ENCODE measurements at places on chromosomes 3 and 15. TPM values are rescaled to one million over a fixed set of nuclear protein-coding genes. Genes with fewer than 3 reads are reported as not detected.

DNA sequence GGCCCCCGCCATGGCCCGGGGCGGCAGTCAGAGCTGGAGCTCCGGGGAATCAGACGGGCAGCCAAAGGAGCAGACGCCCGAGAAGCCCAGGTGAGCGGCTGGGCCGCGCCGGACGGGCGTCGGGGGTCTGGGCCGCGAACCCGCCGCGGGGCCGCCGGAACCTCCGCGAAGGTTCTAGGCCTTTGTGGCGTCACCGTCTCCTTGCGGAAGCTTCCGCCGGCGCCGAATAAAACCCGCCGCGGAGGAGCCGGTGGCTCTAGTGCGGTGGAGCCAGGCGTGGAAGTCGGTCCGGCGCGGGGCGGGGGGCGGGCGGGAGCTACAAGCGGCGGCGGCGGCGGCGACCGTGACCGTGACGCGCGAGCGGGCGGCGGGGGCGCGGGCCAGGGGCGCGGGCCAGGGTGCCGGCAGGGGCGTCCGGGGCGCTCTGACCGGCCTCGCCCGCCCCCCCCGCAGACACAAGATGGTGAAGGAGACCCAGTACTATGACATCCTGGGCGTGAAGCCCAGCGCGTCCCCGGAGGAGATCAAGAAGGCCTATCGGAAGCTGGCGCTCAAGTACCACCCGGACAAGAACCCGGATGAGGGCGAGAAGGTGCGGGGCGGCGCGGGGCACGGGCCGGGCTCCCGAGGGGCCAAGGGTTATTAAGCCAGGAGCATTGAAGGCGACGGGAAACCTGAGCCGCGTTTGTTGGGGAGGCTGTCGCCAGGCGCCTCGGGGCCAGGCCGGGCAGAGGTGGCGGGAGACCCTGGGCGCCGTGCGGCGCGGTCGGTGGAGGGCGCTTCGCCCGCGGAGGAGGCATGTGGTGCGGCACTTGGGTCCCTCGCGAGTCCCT is at the start of gene DNAJA4:
TSS of gene DNAJA4 (plus strand) at position 259 of the 833 bp plus-strand sequence. CDS start at position 461, 202 bp downstream.
- DNase-seq = peak; percentile 68

DNA sequence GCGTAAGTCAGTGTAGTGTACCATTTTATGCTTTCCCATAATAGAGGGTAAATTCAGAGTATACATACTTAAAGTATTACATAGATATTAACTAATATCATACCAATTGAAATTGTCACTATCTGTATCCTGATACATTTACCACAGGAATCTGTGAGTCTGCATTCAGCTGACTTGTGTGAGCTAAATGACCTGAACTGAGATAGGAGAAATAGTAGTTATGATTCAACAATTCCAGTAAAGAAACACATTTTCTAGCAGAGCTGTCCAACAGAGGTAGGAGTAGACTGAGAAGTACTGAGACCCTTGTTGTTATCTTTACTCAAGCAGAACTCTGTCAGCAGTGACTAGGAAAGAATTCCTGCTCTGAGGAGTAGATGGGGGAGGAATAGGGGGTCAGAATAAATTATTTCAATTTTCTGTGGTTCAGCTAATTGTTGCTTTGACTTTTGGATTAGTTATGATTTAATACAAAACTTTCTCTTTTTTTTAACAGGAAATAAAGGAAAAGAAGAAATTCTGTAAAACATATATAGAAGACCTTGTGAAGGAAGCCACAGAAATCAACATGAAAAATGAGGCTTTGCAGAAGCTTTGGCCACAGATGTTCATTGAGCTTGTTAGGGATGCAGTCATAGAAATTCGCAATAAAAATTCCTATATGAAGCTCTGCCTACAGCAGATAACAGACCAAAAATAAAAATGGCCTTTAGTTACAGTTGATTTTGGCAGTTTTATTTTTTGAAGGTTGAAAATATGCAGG is 66.2 kb upstream of the THSD4 start:
- DNase-seq = no peak

The KBTBD13 gene
- not detected for total RNA-seq

The PTPN9 gene
- total RNA-seq = 41.6 TPM

DNA sequence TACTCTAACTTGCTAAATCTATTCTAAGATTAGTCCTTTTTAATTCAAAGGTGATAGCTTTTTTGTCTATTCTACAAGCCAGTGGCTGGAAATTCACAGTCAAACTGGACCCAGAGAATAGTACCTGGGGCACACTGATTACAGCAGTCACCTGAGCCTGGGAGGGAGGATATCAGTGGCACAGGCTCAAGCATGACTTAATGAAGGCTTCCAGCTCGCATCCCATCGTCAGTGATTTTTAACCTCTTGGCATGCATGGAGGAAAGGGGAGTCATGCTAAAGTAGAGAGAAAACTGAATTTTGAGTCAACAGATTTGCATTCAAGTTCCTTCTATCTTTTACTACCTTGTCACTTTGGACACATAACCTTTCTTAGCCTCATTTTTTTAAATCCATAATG is 24.8 kb downstream of the GOLIM4 start:
- DNase-seq = no peak

DNA sequence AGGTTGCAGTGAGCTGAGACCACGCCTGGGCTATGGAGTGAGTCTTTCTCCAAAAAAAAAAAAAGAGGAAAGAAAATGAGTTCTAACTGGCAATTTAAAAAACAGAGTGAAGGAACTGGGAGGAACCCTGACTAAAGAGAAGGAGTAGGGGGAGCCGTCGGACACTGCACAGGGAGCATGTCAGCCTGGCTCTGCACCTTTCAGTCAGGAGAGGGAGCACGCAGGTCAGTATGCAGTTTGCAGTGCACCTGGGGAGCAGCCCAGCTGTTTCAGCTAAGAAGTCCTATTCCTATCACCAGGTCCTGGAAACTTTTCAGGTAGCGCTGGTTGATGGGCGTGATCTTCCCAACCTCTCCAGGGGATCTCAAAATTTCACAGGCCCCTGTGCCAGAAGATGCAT is 14.9 kb upstream of the ZXDC start:
- DNase-seq = no peak

- DNase-seq = no peak
Observed at GRCh38 chr15:58329781-58330671, 101.8 kb upstream of the LIPC start.

DNA sequence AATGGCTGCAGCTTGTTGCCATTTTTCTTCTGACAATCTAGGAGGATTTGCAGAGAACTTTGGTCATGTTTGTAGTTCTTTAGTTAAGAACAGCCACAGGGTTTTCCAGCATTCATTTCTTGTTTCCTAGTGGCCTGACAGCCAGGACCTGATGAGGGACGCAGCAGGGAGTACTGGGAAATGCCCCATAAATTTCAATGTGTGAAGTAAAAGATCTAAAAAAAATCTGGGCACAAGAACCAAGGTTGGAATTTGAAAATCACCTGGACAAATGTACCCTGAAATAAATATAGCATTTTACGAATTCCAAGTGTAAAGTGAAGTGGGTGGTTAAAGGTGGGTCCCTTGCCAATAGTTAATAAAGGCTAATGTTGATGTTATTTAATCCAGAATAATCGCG is 195.0 kb downstream of the ZIC1 start:
- no peak for DNase-seq

- no peak for DNase-seq
Observed at GRCh38 chr15:53324061-53324460, 435.4 kb downstream of the WDR72 start.

The BCHE gene
- not detected for total RNA-seq

DNA sequence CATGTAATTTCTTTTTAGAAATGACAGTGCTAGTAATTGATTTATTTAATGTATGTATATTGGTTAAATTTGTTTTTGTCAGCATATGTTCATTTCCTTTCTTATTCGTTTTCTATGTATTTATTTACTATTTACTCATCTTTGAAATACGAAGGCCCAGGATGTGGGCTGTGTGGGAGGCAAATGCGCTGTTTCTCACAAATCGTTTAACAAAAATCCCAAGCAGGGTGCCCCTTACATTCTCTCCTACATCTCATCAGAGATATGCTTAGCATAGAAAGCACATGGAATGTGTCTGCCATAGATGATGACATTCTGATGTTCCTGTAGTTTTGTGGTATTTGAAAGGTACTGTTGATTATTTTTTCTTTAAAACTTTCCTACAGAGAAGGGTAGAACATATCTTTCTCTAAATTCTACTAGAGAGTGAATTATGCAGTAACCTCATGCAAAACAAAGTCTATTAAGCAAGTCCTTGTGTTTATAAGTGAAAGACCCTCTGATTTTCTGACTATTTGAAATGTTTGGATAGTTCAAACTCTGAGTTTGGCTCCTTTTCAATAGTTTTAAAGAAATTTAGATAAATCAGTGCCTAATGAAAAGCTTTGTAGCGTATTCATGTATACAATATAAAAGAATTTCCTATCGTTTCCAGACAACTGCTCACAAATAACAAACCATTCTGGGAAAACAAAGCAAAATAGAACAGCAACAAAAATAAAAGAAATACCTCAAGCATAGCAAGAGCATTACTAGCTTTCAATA is 111.1 kb upstream of the VGLL3 start:
- no peak for DNase-seq

The STRIT1 gene
- total RNA-seq = not detected

- DNase-seq = no peak
Observed at GRCh38 chr3:183933160-183933559, 48.5 kb upstream of the PARL start.

DNA sequence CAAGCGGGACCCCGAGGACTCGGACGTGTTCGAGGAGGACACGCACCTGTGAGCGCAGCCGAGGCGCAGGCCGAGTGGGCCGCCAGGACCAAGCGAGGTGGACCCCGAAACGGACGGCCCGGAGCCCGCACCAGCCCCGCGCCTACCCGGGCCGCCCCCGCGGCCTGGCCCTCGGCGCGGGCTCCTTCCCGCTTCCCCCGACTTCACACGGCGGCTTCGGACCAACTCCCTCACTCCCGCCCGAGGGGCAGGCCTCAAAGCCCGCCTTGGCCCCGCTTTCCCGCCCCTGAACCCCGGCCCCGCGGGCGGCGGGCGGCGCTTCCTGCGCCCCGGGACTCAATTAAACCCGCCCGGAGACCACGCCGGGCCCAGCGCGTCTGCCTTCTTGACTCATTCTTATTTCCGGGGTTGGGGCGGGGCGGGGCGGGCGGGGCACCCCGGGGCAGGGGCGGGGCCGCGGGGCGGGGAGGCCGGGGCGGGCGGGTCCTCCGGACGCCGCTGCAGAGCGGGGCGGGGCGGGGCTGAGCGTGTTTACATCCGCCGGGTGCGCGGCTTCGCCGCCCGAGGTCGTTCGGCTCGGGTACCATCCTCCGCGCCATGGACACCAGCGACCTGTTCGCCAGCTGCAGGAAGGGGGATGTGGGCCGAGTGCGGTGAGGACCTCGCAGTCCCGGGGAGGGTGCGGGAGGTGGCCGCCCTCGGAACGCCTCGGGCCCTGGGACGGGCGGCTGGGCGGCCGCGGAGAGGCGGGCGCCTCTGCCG is at the start of gene ABTB1:
TSS of gene ABTB1 (plus strand) at position 524 of the 762 bp plus-strand sequence. CDS start at position 598, 74 bp downstream.
- peak; percentile 89 for DNase-seq

The CP gene
- total RNA-seq = not detected

- DNase-seq = no peak
Observed at GRCh38 chr15:69232144-69232543, 66.6 kb upstream of the PAQR5 start.

The RAB6B gene
- total RNA-seq = 4.5 TPM

The SERINC4 gene
- 0.18 TPM for total RNA-seq

DNA sequence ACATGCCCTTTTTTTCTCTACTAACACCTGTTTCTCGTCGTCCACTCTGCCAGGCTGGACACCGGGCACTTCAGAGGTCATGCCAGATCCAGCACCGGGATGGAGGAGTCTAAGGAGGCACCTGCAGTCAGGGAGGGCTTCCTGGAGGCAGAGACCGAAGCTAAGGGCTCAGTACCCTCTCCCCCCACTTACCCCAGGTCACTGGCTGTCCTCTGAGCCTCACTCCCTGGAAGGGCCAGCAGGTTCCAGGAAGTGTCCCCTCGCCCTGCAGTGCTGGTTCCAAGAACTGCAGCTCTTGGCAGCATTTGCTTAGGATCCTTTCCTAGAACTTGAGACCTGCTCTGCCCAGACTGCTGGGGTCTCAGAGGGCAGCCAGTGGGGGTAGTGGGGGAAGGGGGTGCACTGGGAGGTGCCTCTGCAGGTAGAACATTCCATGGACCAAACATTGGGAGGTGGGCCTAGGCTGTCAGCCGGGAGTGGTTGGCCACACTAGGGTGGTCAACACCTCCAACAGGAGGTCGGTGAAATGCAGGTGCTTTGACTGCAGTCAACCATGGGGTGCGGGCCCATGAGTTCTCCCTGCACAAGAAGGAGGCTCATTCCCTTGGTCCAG is 11.3 kb downstream of the CISH start:
- peak; percentile 47 for DNase-seq

The SUSD5 gene
- total RNA-seq = not detected

The HRG gene
- not detected for total RNA-seq

- no peak for DNase-seq
Observed at GRCh38 chr3:172034786-172035685, 4.3 kb upstream of the FNDC3B start.

The CKMT1B gene
- not detected for total RNA-seq

- no peak for DNase-seq
Observed at GRCh38 chr3:178054471-178054870, 481.8 kb upstream of the KCNMB2 start.

- no peak for DNase-seq
Observed at GRCh38 chr3:158864492-158864891, 62.6 kb downstream of the MFSD1 start.

DNA sequence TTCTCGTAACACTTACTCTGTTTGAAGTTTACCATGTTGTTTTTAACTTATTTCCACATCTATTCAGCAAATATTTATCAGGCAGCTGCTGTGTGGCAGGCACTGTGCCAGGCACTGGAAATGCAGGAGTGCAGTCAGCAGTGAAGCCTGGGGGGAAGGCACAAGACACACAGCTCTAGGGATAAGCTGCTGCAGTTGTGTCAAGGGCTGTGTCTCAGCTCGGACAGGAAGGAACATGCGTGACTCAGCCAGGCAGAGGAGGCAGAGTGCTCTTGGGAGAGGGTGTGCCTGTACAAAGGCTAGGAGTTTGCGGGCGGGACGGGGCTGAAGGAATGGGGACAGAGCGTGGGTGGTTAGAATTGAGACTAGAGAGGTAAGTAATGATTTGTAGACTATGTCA is 24.7 kb downstream of the LYSMD4 start:
- no peak for DNase-seq

DNA sequence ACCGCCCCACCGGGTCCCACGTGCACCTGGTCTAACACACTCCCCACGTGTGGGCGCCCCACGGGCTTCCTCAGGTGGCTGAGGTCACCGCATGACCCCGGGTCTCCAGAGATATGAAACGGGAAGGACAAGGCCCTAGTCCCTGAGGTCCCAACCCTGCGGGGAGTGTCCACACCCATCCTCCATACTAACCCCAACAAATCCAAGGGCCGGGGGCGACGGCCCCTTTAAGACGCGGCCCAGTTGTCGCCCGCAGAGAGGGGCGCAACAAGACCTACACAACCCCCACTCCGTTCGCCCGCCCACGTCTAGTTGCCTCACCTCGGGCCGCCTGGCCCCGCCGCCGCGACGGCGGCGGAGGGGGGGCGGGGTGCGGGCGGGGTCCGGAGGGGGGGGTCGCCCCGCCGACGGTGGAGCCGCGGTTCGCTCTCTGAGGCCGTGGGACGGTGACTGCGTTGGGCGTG is 396 bp downstream of the INO80 start:
- peak; percentile 72 for DNase-seq

The PAQR5 gene
- not detected for total RNA-seq

The PTX3 gene
- not detected for total RNA-seq

All from activated CD4-positive, alpha-beta memory T cell treated with anti-CD3 and anti-CD28 coated beads, Interleukin-2, amount 10 ng/mL, durations not matched to agents 7 days and 5 days (primary cell).